ENCODE measurements at places on chromosomes 6 and 20.

DNA sequence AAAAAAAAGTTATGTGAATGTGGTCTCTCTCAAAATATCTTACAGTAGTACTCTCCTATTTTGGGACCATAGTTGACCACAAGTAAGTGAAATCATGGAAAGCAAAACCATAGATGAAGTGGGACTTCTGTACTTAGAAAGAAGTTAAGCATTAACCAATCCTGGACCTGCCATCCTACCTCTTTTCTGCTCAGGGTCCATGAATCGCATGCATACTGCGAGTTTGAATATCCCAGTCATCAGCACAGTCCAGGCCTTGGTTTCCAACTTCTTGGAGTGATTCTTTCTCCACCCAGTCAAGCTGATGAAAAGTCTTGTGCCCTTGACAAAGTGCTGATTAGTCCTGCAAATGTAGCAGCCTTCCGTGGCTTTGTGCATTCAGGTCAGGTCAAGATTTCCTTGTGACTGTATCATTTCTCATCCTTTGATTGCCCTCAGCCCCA is 46.0 kb downstream of the RNF217 start:
- DNase-seq: no peak

DNA sequence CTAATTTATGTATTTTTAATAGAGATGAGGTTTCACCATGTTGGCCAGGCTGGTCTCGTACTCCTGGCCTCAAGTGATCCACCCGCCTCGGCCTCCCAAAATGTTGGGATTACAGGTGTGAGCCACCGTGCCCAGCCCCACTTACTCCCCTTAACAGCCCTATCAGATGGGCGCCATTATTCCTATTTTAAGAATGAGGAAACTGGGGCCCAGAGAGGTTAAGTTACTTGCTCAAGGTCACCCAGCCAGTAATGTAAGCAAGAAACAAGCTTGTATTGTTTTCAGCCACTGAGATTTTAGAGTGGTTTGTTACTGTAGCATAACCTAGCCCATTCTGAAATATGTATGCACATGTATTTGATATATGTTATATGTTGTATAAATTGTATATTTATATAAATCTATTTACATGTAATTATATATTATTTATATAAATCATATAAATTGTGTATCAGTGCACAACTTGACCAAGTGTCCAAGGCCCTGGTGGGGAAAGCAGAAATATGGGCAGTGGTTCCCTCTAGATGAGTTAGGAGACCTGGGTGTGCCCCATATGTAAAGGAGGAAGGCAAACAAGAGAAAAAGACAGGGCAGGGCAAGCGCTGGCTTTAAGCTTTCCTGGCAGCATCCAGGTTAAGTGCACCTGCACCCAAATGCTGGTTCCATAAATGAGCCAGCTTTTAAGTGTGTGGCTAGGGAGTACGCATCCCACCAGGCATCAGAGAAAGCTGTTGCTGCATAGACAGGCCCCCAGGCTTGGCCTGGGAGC is 1.2 kb upstream of the GUCA1A start:
- DNase-seq: no peak

DNA sequence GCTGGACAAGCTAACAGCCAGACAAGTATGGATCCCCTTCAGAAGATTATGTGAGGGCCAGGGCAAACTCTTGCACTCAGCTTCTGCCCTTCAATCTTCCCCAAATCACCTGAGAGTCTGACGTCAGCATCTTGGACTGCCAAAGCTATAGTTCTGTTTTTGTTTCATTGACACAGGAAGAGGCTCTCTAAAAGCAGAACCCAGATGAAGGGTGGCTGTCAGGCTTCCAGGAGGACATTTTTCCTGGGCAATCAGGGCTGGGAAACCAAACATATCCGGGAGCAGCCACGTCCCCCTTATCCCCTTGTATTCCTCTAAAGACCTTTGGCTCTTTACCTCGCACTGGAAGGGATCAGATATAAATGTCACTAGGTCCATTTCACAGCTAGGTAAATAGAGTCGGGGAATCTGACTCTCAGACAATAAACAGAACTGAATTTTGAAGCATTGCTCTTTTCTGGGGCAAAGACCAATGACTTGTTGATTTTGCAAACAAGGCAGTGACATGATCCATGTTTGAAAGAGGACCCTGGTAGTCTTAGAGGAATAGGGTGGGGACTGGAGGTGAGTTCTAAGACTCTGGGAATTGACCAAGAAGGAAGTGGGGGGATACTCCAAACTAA is 13.3 kb downstream of the MAFB start:
- DNase-seq: peak; percentile 35

- no peak for DNase-seq
These were observed 194.1 kb downstream of the SYNDIG1 start for GRCh38 chr20:24663496-24663895.

GRCh38 chr6:107962723-107963122 is 4.7 kb upstream of the SEC63 start:
- DNase-seq: no peak

GRCh38 chr20:14845199-14846160 is 508.1 kb upstream of the FLRT3 start:
- DNase-seq: no peak

GRCh38 chr6:32664827-32665362 is 1.6 kb downstream of the HLA-DQB1 start:
- DNase-seq: peak; percentile 92

DNA sequence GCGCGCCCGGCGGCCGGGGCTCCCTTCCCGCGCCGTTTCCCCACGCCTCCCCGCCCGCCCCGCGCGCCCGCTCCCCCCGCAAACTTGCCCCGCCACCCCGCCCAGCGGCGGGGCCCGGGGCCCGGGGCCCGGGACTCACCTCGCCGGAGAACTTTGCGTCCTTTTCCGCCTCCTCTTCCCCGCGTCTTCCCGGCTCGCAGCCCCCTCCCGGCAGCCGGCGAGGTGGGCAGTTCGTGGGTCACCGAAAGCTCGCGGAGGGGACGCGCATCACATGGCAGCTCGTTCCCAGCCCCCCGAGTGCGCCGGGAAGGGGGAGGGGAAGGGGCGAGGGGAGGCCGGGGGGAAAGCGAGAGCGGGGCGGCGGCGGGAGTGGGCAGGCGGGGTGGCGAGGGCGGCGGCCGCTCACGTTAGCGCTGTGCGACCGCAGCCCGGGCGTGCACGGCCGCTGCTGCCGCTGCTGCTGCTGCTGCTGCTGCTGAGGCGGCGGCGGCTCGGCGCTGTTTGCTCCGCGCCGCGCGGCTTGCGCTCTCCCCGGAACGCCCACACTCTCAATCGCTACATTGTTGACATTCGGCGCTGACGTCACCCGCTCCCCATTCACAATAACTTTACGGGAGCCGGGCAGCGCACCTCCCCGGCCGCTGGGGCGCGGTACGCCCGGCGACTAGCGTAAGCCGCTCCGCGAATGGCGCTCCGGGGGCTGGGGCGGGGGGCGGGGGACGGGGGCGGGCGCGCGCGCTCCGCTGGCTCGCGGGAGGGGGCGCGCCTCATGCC is at the start of gene BACH2:
TSS of gene BACH2 (minus strand) at position 503 of the 774 bp plus-strand sequence. CDS start 287,999 bp downstream, outside the sequence.
- peak; percentile 93 for DNase-seq

DNA sequence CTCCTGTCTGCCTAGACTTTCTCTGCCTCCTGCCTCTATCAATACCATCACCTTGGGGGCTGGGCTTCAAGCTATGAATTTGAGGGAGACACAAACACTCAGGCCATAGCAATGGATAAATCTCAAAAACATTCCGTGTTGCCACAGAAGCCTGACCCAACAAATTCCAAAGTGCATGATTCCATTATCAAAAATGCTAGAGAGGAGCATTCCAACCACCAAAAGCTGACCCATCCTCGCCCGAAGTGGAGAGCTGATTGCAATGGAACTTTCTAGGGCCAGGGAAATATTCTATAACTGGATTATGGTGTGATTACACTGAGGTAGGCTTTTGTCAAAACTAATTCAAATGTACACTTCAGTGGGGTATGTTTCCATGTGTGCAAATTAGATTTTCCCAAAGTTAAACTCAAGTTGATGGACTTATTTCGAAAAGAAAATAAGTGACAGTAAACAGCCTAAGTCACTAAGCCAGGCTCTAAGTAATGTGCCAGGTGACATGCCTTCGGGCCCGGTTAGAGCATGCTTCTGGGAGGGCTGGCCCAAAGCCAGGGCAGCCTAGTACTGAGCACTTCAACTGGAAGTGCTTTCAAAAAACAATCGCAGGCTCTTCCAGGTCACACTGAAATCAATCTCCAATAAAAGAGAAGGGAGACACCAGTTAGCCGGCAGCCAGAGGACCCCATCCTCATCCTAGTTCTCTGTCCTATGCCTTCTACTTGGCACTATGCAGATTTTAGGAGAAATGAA is 142.3 kb downstream of the TBXT start:
- no peak for DNase-seq

DNA sequence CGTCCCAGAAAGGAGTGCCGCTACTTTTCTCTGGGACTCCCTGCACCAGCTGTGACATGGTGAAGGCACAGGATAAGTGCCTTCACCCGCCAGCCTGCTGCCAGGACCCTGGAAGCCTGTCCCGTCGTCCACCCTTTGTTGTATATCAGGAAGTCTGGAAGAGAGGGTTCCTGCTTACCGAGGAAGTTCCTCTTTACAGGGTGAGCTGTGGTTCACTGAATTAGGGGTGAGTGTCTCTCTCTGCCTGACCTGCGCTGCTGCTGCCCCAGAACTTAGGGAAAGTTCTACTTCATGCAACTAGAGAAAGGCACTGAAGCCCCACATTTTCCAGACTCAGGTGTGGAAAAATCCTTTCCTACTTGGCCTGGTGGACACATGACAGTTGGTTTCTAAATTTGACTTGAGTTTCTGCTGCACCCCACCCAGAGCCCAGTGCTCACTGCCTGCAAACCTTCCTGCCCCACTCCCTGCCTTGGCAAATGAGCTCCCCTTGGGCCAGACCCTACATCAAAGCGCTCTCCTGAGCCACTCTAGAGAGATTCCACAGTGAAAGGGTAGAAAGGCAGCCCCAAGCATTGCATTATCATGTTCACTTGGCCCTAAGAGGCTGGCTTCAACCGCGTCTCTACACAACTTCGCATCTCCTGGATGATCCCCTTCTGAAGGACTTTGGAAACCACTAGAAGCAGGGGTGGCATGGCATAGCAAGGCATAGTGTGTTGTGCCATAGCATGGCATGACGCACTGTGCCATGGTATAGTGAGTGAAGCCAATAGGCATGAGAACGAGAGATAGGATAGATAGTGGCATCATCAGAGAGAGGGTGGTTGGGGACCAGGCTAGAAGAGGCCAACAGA is 215.8 kb upstream of the CDYL start:
- peak; percentile 11 for DNase-seq
